ENCODE measurements at places on chromosomes 2 and 18.

- DNase-seq = no peak
These were observed 90.2 kb downstream of the ZNF521 start for GRCh38 chr18:25261768-25262167.

- no peak for DNase-seq
These were observed 113.8 kb downstream of the NFATC1 start for GRCh38 chr18:79509536-79509930.

DNA sequence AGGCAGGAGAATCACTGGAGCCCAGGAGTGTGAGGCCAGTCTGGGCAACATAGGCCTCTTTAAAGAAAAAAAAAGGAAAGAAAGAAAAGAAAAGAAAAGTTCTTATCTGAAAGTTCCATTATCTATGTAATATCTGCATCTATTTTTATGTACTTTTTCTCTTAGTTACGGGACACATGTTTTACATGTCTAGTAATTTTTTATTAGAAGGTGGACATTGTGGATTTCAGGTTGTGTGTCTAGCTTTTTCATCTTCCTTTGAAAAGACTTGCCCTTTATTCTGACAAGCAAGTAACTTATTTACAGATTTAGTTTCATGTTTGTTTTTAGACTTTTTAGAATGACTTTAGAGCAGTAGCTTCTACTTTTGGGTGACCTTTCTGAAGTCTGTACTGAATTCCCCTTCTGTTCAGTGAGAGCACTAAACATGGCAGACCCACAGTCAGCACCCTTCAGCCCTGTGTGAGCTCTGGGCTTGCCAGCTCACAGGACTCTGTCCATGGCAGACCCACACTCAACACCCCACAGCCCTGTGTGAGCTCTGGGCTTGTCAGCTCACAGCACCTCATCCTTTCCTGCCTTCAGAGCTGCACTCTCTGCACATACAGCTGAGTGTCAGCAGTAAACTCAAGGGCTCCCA lies 17.5 kb downstream of the TRAPPC12 start:
- DNase-seq = no peak

GRCh38 chr2:11572996-11573395 lies 39.2 kb downstream of the GREB1 start:
- no peak for DNase-seq

GRCh38 chr18:76977108-76977621 lies 154.8 kb downstream of the ZNF236 start:
- DNase-seq = peak; percentile 58

DNA sequence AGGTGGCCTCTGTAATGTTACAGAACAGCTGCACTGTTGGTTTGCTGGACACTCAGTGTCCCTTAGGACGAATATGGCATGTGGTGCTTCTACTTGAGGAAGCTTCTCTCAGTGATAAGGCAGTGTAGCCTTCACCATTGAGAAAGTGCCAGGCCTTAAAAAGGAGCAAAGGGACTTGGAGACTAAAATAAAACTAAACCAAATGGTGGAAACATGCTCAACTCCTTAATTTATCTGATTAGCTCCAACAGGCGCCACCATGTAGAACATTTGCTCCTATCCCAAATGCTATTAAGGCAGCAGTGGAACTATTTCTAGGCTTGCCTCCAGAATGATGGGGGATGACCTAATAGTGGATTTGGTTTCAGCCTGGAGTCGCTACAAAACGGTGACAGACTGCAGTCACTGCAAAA lies 77.5 kb upstream of the MYL1 start:
- DNase-seq = no peak

DNA sequence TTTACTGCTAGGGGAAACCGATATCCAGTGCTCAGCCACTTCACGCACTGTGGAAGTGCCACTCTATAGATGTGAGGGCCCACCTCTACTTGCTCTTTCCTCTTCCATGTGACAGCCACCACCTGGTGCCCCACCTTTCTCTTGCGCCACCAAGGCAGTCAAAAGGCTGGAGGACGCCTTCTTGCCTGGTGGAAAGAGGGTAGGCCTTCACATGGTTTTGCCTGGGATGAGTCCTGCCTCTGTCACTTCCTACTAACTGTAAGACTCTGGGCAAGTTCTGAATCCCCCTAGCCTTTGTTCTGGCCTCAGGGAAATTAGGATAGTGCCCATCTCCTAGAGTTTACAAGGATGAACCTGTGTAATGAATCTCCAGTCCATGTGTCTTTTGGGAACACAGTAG lies 66.1 kb upstream of the ODC1 start:
- DNase-seq = peak; percentile 12

- DNase-seq = peak; percentile 71
These were observed 695.1 kb downstream of the PLCL1 start for GRCh38 chr2:198499539-198499938.

GRCh38 chr2:190499273-190499672 lies 35.2 kb downstream of the NEMP2 start:
- no peak for DNase-seq

DNA sequence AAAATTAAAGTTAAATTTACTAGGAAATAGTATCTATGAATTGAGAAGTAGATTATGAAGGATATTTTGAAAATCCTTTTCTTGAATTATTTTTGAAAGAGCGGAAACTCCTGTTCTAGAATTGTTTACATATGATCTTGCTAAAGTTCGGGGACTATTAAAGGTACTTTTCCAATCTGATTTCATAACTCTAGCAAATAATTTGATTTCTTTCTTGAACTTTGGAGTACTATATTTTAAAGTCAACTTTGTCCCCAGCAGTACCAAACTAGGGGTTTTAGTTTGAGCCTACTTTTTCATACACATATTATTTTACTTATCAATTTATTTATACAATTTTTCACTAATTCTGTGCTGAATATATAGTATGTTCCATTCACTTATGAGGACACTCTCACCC lies 364.7 kb downstream of the FSIP2 start:
- DNase-seq = no peak

DNA sequence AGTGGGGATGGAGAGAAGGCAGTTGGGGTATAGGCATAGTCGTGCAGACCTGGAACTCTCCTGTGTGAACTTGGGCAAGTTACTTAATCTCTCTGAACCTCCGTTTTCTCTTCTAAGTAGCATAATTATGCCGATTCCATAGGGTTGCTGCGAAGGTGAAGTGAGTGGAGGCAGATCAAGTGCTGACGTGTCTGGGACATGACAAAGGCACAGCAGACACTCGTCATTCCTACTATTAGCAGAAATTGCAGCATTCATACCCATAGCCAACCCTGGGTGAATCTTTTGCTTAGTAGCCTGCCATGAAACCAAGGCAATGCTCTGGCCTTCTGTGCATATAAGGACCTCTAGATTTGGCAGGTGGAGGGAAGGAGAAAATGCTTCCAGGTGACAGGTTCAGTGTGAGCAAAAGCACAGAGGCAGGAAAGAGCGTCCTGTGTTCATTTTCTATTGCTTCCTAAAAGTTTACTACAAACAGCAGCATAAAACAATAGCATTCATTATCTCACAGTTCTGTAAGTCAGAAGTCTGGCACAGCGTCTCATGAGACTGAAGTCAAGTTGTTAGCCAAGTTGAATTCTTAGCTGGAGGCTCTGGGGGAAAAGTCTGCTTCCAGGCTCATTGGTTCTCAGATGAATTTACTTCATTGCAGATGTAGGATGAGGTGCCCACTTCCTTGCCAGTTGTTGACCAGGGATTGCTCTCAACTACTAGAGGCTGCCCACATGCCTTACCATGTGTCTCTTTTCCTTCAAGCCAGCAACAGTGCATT lies 77.8 kb downstream of the CTIF start:
- no peak for DNase-seq

DNA sequence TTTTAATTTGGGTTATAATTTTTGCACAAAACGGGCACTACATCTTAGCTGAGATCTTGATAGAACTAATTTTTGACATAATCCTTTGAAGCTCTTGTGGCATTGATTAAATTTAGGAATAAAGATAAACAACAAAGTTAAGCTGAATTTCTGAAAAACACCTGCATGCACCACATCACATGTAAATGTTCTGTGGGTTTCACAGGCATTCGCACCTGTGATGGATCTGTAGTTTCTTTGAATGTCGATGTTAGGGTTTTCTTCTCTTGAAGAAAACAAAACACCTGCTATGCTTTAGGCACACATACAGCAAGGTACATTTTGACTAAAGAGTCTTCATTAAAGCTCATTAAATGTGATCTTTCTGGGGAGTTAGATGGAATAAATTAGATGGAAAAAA lies 60.3 kb downstream of the RPIA start:
- no peak for DNase-seq

DNA sequence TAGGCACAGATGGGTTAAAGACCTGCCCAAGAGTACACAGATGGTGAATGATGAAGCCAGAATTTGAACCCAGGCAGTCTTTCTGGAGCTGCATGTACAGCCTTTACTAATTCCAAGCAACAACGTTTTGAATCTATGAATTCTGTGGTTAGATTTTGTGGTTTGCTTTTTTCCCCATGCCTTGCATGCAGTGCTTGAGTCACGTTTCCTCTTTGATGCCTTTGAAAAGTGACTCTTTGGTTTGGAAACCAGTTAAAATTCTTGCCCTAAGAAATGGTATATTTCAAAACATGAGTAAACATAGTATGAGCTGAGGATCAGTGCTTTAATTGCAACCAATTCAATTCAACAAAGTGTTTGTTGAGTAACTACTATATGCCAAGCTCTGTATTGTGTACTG lies 48.2 kb upstream of the PPM1B start:
- no peak for DNase-seq

- DNase-seq = no peak
These were observed 20.3 kb downstream of the NPC1 start for GRCh38 chr18:23565916-23566547.

DNA sequence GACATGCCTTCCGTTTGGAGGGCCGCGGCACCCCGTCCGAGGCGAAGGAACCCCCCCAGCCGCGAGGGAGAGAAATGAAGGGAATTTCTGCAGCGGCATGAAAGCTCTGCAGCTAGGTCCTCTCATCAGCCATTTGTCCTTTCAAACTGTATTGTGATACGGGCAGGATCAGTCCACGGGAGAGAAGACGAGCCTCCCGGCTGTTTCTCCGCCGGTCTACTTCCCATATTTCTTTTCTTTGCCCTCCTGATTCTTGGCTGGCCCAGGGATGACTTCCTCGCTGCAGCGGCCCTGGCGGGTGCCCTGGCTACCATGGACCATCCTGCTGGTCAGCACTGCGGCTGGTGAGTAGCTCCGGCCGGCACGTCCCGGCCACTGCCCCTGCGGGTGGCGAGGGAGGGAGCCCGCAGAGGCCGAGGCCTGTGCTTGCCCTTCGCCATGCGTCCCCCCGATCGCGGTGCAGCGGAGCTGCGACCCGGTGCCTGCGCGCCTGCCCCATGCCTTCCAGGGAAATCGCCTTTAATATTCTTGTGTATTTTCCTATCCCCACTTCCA lies 1.2 kb downstream of the BMPR2 start:
- peak; percentile 68 for DNase-seq

GRCh38 chr2:147101941-147102790 lies 742.7 kb upstream of the ACVR2A start:
- DNase-seq = no peak

DNA sequence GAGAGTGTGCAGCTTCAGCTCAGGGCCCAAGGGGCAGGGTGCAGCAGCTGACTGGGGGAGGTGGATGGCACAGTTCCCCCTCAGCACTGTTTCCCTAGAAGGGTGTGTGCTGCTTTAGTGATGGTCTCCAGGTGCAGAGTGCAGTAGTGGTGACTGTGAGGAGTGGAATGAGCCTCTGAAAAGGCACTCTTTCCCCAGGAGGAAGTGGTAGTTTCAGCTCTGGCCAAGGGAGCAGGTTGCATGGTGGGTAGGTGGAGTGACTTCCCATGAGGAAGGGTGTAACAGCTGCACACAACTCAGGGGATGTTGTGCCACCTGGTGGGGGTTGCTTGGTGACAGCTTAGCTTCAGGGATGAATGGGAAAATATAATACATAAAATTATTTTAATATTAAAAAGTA lies 251.5 kb upstream of the NXPH2 start:
- no peak for DNase-seq

- peak; percentile 26 for DNase-seq
These were observed 81.6 kb downstream of the CIB4 start for GRCh38 chr2:26559556-26559955.

GRCh38 chr2:150631236-150631821 lies 143.9 kb upstream of the RND3 start:
- no peak for DNase-seq

DNA sequence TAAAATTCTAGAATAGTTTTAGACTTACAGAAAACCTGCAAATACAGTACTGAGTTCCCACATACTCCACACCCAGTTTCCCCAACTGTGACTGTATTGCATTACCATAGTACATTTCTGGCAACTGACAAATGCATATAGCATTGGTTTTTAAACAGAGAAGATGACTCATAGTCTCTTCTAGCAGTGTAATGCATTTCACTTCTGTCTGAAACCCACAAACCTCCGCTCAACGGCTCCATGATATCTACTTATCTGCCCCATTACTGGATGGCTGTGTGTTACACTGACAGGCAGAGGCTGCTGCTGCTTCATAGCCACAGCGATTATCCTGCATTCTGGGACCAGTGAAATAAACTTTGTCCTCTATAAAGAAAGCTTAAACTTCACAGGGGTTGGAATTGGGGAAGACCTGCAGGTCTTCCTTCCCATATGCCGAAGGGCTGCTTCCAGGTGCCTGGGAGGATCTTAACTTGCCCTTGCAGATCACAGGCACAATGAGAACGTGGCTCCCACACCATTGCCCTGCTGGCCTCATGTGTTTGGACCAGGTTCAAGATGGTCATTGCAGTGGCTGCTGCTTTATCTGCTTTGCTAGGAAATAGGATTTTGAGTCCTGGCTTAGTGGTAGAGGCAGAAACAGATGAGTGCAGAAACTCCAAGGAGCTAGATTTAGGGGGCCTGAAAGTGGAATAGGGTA lies 742.6 kb upstream of the HS6ST1 start:
- DNase-seq = no peak

- no peak for DNase-seq
These were observed 45.6 kb upstream of the ITGAV start for GRCh38 chr2:186544255-186544675.

DNA sequence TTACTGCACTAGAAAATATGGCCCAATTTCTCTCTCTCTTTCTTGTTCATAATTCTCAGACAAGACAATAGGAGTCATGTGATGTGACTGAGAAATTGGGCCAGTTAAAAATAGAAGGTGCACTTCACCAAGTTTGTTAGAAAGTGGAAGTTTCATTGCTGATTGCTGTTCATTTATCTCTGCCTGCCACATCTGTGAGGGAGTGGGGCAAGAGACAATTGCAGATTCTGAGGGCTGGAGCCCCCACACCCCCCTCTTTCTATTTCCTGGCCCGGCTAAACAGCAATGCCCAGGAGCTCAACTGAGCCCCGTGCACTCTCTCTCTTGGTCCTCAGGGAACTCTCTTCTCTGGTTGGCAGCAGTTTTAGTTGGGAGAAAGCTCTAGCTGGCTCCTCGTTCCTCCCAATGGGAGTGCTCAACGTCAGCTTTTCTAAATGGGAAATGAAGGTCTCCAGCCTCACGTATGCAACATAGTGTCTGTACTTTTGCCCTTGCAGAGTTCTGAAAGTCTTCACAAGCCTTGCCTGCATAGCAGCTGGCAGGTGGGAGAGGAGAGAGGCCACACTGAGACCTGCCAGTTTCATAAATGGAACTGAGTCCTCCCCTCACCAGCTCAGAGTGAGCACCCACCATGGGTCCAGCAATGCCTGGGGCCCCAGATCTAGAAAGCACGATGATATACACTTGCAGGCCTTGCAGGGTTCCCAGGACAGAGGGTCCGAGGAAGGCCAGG lies 115.7 kb downstream of the MYCN start:
- DNase-seq = no peak

GRCh38 chr2:196160946-196161345 lies 10.4 kb downstream of the STK17B start:
- no peak for DNase-seq

- no peak for DNase-seq
These were observed 23.5 kb downstream of the WNT10A start for GRCh38 chr2:218904176-218904575.
